CD8-positive, alpha-beta memory T cell (primary cell): ENCODE measurements at places on chromosomes 1 and 21. TPM values are rescaled to one million over a fixed set of nuclear protein-coding genes. Genes with fewer than 3 reads are reported as not detected.

DNA sequence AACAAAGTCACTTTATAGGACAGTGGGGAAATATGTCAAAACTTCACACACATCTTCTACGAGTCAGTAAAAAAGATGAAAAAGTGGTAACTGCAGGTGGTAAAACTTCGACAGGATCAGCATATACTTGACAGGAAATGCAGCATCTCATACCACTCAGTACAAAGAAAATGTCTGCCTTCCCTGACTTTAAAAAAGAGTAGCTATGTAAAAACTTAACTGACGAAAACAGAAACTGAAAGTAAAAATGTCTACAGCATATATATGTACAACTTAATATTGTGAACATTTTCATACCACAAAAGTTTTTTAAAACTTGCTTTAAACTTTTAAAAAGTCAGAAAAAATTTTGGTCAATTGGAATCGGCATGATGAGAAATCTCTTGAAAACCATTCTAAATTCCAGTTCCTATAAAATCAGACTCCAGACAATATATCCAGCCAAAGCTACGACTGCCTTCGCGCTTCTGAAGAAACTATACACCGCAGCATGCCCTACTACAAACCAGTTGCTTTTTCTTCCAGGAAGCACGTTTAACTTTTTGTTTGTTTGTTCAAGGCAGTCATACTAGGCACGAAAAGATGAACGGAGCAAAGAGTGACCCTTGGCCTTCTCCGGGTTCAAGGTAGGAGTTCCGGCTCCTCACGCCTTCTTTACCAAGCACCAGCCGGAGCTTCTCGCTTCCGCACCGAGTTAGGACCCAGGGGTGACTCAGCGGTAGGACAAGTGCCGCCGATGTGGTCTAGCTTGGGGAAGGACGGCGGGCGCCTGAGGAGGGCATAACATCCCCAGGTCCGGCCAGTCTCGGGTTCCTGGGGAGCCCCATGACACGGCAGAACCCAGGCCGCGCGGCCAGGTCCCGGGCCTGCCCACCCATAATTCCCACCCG, 612 bp downstream of the PSMA5 start:
- peak overlapping the region; percentile 85 for H3K4me3 ChIP-seq
- peaks cover 45% of the 10 kb centered on the region for H3K4me1 ChIP-seq
- H3K36me3 ChIP-seq, result peaks cover 9% of the 10 kb centered on the region
- peak; percentile 72 for DNase-seq
- no peaks in the 10 kb centered on the region for H3K27me3 ChIP-seq

DNA sequence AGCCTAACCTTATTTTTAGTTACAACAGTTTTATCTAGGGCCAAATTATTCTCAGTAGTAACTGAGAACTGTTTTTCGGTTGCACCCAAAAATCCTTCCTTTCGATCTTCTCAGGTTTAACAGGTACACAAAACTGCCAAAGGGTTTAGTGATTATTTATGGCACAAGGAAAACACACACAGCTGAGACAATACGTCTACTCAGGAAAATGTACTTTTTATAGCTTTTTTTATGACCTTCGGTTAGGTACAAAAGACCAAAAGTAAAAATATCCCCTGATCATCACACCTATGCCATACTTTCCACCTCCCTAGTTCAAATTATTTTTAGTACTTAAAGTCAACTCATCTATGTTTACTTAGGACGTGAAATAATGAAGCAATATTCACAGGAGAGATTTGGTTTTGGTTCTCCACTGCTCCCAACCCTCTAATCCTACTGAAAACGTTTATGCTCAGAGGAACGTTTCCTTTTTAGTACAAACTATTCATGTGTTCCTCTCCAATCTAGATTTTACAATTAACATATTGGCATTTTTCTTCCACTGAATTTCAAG, 48.7 kb downstream of the TTLL7 start:
- H3K36me3 ChIP-seq, result no peaks in the 10 kb centered on the region
- H3K27ac ChIP-seq, result no peak overlapping the region
- DNase-seq, result no peak
- no peak overlapping the region for H3K4me3 ChIP-seq
- H3K27me3 ChIP-seq, result no peaks in the 10 kb centered on the region

The KCNT2 gene
- not detected for total RNA-seq

The HPDL gene
- 42.4 TPM for total RNA-seq

The TNFRSF4 gene
- total RNA-seq, result 180 TPM

- no peaks in the 10 kb centered on the region for H3K27me3 ChIP-seq
- peaks cover 2% of the 10 kb centered on the region for H3K36me3 ChIP-seq
- DNase-seq, result no peak
- no peak overlapping the region for H3K27ac ChIP-seq
- H3K4me1 ChIP-seq, result peaks cover 28% of the 10 kb centered on the region
- H3K4me3 ChIP-seq, result no peak overlapping the region
Observed at GRCh38 chr1:12339396-12339795, 109.6 kb downstream of the VPS13D start.

The LCE3E gene
- total RNA-seq, result not detected

GRCh38 chr1:178361847-178362246, 134.9 kb downstream of the CLEC20A start:
- no peak for DNase-seq
- no peaks in the 10 kb centered on the region for H3K36me3 ChIP-seq
- no peak overlapping the region for H3K27ac ChIP-seq

The FMO5 gene
- 0.31 TPM for total RNA-seq

GRCh38 chr1:51871351-51871975, 7.1 kb downstream of the NRDC start:
- H3K36me3 ChIP-seq, result no peaks in the 10 kb centered on the region
- H3K27ac ChIP-seq, result no peak overlapping the region
- H3K27me3 ChIP-seq, result no peaks in the 10 kb centered on the region
- peaks cover 39% of the 10 kb centered on the region for H3K4me1 ChIP-seq

GRCh38 chr21:15496911-15497310, 232.9 kb upstream of the USP25 start:
- no peak overlapping the region for H3K27ac ChIP-seq
- no peak for DNase-seq
- no peak overlapping the region for H3K4me3 ChIP-seq

- H3K27me3 ChIP-seq, result peaks cover 20% of the 10 kb centered on the region
- H3K27ac ChIP-seq, result no peak overlapping the region
- DNase-seq, result no peak
- H3K36me3 ChIP-seq, result no peaks in the 10 kb centered on the region
Observed at GRCh38 chr1:11482701-11483479, 3.9 kb downstream of the DISP3 start.

GRCh38 chr1:236417336-236417735, 23.2 kb downstream of the EDARADD start:
- peak; percentile 40 for DNase-seq
- peaks cover 20% of the 10 kb centered on the region for H3K4me1 ChIP-seq
- no peak overlapping the region for H3K4me3 ChIP-seq
- no peaks in the 10 kb centered on the region for H3K36me3 ChIP-seq
- H3K27ac ChIP-seq, result peak overlapping the region; percentile 93
- H3K27me3 ChIP-seq, result no peaks in the 10 kb centered on the region

DNA sequence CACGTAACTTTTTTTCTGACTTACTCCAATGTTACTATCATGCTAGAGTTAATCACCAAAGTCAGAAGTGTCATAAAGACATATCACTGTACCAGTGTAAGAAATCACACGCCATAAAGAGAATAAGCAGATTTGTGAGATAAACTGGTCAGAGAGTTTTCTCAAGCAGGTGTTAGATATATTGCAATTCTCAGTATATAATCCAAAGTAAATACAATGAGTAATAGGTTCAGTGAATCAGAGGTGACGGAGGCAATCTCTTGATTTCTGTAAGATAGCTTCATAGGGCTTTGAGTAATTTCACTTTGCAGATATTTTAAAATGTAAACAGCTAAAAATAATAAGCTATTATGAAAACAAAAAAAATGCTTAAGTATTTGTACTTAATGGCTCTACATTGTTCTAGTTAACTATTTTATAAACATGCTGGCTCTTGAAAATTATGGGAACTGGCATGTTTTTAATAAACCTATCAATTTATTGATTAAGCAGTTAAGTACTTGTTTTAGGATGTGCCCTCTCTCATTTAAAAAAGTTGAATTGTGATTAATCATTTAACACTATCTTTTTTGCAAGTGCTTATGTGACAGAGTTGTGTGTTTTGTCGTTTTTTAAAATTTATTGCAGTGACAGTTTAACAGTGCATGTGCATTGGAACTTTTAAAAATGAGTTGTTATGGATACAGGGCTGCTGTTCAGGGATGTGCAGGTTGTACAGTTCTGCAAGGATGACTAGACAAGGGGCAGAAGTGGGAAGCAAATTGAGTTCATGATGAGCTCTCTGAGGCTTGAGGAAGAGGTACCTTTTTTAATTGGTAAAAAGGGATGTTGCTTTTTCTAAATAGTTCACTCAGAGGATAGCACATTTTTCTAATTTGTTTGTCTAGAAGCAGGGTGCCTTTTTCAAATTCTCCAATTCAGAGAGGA, 119.1 kb downstream of the USP25 start:
- H3K36me3 ChIP-seq, result peaks cover 3% of the 10 kb centered on the region
- no peak overlapping the region for H3K4me3 ChIP-seq
- no peaks in the 10 kb centered on the region for H3K4me1 ChIP-seq

The UBASH3A gene
- total RNA-seq, result 36.4 TPM

DNA sequence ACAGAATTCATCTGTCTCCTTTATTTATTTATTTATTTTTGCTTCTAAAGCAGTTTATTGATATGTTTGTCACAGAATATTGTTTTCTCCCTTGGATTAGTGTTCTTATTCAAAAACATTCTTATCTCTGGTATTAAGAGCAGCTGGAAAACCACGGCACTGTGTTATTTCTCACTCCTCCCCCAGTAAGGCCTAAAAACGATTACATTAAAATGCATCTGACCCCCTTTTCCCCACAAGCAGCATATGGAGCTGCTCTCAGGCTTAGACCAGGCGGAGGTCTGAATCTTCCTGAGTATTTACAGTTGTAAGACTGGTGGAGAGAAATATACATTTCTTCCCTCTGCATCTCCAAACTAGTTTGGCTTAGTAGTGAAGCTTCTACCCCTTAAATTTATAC, 86.8 kb downstream of the HLX start:
- no peak overlapping the region for H3K27ac ChIP-seq
- DNase-seq, result no peak
- no peaks in the 10 kb centered on the region for H3K36me3 ChIP-seq
- no peaks in the 10 kb centered on the region for H3K27me3 ChIP-seq
- H3K4me1 ChIP-seq, result no peaks in the 10 kb centered on the region

The EMC1 gene
- total RNA-seq, result 57.0 TPM
